ENCODE measurements at places on chromosomes 3 and 15.

DNA sequence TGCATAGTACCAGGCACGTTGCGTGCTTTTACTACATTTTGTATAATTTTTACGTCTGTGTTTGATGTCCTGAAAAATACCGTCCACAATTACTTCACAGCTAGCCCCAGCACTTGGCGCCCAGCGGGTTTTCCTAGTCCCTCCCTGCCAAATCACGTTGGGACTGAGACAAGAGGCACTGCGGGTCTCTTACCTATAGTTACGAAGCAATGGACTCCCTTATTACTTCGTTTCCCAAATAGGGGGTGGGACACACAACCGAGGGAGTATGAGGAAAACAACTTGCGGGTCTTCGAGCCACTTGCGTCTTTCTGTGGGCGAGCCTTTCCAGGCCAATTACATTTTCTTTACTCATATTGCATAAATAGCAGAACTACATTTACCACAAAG, 620 bp upstream of the CMSS1 start:
- DNase-seq, result no peak

- DNase-seq, result peak; percentile 23
These were observed 1.3 kb upstream of the RFX7 start for GRCh38 chr15:56244811-56245576.

- no peak for DNase-seq
These were observed 59.0 kb upstream of the PPARG start for GRCh38 chr3:12229896-12230295.

DNA sequence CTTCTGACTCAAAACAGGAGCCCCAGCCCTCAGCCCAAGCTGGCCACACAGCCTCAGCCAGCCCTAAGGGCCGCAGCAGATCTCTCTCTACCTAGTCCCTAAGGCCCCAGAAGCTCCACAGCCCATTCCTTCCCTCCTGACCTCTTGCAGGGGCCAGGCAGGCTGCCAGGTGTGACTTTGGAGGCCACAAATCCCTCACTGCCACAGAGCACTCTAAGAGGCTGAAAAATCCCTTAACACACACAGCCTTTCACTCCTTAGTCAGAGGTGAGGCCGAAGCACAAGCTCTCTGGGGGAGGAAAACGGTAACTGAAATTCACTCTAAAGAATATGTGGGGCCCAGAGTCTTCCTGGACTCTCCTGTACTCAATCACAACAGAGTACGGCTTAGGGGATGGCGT, 23.3 kb downstream of the LRRC2 start:
- no peak for DNase-seq

- no peak for DNase-seq
These were observed 592 bp downstream of the PGPEP1L start for GRCh38 chr15:99006904-99007495.

- no peak for DNase-seq
These were observed 35.4 kb upstream of the TRIM71 start for GRCh38 chr3:32782407-32782806.
